ENCODE measurements at places on chromosomes 3 and 15.

DNA sequence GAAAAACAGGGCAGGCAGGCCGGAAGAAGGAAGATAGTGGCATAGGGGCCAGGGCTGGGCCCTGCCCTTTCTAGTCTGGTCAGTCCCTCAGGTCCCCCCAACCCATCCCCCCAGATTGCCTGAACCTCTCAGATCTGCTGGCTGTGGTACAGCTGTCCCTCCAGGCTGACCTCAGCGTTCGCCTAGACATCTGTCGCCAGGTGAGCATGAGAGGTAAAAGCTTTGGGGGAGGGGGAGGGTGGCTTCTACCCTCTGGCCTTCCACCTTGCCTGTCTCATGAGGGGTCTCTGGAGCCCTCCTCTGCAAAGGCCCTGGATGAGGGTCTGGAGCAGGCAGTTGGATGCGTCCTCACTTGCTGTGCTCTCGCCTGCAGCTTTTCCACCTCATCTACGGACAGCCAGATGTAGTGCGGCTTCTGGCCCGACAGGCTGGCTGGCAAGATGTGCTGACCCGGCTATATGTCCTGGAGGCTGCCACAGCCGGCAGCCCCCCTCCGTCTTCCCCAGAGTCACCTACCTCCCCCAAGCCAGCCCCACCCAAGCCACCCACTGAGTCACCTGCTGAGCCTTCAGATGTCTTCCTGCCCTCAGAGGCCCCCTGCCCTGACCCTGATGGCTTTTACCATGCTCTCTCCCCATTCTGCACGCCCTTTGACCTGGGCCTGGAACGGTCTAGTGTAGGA lies 20.2 kb downstream of the NBEAL2 start:
- no peak for DNase-seq

- DNase-seq: no peak
These were observed 75.9 kb downstream of the GABRG3 start for GRCh38 chr15:27046880-27047279.

DNA sequence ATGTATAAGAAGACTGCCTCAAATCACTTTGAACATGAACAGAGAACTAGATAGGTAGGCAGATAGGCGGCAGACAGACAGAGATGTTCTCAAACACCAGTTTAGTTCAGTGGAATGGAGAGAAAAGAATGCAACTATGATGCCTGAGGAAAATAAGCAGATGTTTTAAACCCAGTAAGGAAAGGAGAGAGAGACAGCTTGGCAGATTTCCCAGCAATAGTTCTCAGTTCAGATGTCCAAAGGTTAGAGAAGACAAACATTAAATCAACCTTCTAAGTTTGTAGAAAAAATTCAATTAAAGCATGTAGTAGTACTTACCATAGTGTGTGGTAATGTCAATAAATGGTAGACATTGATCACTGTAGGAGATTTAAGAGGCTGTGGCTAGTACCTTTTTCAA lies 209.6 kb upstream of the PFN2 start:
- DNase-seq: no peak

- DNase-seq: no peak
These were observed 192.1 kb downstream of the CBLB start for GRCh38 chr3:105676621-105677300.

- DNase-seq: no peak
These were observed 11.4 kb downstream of the NEK10 start for GRCh38 chr3:27357665-27358258.

GRCh38 chr3:125418306-125418705 lies 43.2 kb upstream of the ZNF148 start:
- DNase-seq: no peak

DNA sequence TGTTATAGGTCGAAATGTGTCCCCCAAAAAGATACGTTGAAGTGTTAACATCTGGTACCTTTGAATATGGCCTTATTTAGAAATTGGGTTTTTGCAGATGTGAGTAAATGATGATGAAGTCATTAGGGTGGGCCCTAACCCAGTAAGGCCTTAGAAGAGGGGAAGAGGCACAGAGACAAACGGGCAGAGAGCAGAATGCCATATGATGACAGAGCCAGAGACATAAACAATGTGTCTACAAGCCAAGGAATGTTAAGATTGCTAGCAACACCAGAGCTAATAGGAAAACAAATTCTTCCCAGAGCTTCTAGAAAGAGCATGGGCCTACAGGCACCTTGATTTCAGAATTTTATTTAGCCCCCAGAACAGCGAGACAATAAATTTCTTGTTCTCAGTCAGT lies 693.1 kb upstream of the NECTIN3 start:
- DNase-seq: no peak

- DNase-seq: no peak
These were observed 24.8 kb downstream of the ZBTB38 start for GRCh38 chr3:141392897-141393734.

- no peak for DNase-seq
These were observed 108.5 kb downstream of the APBA2 start for GRCh38 chr15:28994142-28994830.
